ENCODE measurements at places on chromosomes 12 and 14.

DNA sequence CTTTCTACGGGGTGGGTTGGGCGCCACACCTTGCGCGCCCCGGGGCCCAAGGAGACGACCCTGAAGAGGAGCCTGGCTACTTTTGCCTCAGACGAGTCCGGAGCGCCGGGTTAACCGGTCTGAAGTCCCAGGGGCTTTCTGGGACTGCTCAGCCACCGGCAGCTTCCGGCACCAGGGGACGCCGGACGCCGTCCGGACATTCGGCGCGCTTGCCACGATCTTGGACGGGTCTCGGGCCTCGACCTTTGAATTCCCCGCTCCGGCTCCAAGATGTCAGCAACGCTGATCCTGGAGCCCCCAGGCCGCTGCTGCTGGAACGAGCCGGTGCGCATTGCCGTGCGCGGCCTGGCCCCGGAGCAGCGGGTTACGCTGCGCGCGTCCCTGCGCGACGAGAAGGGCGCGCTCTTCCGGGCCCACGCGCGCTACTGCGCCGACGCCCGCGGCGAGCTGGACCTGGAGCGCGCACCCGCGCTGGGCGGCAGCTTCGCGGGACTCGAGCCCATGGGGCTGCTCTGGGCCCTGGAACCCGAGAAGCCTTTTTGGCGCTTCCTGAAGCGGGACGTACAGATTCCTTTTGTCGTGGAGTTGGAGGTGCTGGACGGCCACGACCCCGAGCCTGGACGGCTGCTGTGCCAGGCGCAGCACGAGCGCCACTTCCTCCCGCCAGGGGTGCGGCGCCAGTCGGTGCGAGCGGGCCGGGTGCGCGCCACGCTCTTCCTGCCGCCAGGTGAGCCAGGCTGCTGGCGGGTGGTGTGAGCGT, at the start of gene ACOT4:
ACOT4 (plus strand) TSS at position 184 of the 760 bp plus-strand sequence; CDS start at position 271, 87 bp downstream.
- DNase-seq = no peak

DNA sequence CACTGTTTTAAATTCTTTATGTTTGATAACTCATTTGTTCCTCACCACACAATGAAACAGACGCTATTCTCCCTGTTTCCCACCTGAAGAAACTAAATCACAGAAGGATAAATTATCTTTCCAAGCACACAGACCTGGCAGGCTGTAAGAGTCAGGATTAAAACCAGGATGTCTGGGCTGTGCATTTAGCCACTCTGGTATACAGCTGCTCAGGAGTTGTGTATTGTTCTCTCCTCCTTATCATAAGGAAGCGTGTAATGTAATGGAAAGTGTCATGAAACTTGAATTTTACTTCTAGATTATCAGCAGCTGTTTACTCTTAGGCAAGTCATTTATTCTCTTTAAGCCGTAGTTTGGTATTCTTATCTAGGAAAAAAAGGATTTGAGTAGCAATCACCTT, 154.8 kb upstream of the LRIG3 start:
- DNase-seq = no peak

GRCh38 chr14:20477211-20477876, 8.1 kb downstream of the PNP start:
- peak; percentile 75 for DNase-seq

DNA sequence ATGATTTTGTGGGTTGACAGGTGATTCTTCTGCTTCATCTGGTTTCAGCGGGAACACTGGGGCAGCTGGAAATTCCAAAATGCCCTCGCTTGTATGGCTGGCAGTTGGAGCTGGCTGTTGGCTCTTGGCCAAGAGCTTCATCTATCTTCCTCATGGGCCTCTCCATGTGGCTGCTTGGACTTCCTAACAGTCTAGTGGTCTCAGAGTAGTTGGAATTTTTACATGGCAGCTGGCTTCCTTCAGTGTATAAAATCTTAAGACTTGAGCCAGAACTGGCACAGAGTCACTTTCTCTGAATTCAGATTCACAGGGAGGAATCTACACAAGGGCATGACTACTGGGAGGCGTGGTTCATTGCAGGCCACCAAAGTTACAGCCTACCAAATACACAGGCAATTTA, 204.9 kb upstream of the RMST start:
- no peak for DNase-seq

DNA sequence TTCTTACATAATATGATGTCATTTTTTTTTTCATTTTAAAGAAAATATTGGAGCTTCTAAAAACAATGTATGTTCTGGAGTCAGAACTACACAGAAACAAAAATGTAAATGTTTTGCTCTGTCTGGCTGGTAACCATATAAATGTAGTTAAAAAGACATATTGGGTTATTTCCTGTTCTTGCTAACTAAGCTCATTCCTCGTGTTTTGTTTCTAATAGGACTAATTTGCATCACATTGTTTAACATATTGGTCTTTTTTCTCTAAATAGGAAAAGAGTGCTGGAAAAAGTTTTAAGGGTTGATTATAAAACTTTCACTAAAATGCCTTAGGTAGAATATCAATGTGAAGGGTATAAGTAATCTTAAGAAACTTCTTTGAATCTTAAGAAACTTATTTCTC, 221.3 kb downstream of the SLC6A15 start:
- no peak for DNase-seq

- DNase-seq = no peak
These were observed 868 bp downstream of the SPATA7 start for GRCh38 chr14:88386256-88386794.

DNA sequence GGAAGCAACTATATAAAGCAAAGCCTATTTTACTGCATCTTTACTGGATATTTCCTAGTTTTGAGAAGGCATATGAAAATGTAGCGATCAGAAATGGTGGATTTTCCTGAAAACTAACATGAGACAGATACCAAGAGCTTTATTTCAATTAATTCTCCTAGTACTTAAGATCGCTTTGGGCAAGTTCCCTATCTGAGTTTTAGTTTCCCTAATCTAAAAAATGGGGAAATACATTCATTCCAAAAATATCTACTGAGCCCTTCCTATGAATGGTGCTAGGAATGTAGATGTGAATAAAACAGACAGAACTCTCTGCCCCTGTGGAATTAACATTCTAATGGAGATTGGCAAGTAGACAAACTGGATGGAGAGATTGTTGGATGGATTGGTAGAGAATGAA, 8.4 kb downstream of the CATSPERB start:
- no peak for DNase-seq

GRCh38 chr14:55099756-55100155, 29.3 kb upstream of the LGALS3 start:
- no peak for DNase-seq

DNA sequence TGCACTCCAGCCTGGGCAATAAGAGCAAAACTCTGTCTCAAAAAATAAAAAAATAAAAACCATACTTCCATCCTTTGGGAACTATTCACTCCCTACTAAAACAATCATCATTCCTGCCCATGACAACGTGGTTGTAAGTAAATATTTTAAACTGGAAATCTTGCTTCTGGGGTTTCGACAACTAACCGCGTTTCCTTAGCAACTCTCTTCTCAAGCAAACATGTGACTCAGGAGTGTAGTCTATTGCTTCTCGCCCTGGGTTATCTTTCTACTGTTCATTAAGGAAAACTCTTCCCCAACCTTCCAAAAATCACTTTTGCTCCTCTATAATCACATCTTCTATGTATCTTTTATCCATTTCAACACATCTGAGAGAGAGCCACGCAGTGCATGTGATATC, 21.8 kb downstream of the APPL2 start:
- peak; percentile 42 for DNase-seq

GRCh38 chr14:102696856-102697495, 80.3 kb upstream of the TRAF3 start:
- DNase-seq = no peak

GRCh38 chr12:110269622-110270124, 11.4 kb upstream of the ATP2A2 start:
- DNase-seq = peak; percentile 46

GRCh38 chr14:101408077-101408831, 153.0 kb upstream of the DIO3 start:
- peak; percentile 56 for DNase-seq

DNA sequence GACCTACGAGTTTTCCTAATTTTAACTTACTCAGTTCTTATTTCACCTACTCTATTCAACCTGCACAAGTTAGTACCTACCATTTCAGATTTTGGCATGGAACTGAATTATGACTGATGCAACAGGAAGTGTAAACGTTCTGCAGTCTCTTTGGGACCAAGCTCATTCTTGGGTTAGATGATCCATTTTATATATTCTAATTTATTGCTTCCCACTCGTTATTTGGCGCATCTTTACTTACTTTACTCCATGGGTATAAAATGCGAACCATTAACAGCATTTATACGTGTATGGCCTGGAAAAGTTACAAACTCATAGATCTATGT, 1.0 kb upstream of the EML1 start:
- no peak for DNase-seq

DNA sequence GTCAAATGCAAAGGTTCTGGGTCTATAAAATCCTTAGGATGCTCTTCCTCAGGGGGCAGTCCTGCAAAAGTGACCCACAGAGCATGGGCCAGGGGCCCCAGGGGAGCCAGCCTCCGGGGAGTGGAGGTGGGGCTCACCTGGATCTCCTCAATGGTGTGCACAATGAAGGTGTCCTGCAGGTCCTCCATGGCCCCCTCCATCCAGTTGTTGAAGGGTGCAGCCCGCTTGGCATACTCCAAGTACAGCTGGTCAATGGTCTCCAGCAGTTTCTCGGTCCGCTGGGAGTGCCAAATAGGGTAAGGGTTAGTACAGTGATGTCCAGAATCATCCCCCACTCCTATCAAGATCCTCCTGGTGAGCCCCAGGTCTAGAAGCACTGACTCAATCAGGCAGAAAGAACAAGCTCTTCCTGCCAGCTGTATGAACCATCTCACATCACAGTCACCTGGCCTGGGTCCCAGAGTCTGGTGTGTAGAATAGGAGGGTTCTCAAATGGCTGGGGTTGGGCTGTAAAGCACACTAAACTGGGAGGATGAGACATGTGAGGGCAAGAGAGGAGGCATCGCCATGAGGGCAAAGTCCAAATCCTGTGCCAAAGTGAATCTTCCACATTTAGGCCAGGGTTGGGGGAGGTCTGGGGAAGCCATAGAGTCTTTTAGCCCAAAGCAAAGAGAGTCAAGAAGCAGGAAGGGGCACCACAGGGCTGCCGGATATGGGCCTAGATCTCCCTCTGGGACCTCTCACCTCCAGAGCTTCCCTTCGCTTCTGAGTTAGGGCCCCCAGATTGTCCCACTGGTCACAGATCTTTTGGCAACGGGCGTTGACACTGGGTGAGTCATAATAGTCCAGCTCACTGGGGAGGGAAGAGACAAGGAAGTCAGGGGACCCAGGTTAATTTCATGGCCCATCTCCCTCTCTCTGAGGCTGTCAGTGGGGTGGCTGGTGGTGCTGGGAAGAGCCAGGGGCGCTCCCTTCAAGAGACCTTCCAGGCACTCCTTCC, 91.5 kb upstream of the ZFP36L1 start:
- peak; percentile 91 for DNase-seq

GRCh38 chr12:9758119-9758518, 2.6 kb downstream of the CD69 start:
- DNase-seq = no peak

DNA sequence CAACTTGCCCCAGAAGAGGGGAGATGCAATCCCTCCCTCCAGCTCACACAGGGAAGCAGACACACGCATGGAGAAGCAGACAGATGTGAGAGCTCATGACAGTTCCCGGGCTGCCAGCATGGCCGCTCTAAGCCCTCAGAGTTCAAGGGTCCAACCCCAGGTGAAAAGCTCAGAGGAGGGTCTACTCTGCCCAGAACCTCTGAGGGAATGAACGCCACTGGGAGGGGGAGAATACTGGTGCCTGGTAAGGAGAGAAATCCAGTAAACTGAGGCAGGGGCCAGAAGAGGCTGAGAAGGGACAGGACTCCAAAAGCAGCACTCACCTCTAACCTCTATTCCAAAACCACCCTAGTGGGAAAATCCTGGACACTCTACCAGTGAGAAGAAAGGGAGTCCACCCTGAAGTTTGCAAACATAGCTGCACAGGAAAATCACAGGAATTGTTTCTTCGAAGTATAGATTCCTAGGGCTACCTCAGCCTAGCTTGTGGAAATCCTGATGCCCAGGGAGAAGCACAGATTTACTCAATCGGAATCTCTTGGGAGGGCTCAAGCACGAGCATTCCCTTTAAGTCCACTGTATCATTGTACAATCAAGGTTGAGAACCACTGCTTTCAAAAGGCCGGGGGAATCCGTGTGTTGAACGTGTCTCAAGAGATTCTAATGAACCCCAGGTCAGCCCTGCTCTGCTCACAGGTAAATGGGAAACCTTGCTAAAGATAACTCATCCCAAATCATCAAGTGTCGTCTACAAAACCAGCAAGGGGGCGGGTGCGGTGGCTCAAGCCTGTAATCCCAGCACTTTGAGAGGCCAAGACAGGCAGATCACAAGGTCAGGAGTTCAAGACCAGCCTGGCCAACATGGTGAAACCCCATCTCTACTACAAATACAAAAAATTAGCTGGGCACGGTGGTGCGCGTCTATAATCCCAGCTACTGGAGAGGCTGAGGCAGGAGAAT, 34.3 kb upstream of the PLEKHG6 start:
- no peak for DNase-seq

DNA sequence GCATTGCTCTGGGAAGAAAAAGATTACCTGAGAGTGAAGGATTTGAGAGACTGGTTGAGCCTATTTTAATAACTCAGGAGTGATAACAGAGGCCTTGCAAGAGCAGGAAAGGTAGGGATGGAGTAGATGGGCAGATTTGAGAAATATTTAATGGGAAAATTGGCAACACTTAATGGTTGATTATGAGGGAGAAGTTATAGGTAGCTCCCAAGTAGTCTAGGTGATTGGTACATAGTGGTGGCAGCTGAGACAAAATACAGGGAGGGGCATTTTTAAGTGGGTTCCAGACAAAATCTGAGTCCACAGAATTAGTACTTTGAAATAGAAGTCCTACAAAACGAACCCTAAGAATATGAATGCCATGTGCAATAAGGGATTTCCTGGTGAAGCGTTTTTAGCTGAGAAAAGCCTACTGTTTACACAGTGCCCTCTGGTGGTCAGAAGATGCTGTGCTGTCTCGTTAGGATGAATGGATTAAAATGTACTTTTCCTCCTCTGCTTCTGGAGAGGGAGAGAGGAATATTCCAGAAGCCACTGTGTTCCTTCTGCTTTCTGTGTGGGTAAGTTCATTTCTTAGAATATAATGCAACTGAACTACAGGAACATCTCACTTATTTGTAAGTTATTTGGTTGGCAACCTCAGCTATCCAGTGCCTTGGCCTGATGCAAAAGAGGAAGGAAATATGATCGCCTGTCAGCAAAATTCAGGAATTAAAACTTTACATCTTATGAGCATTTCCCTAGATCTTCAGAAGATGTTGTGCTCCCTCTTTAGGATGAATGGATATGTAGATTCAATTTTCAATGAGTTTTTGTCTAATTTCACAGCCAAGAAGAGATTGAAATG, 6.5 kb downstream of the ZBTB1 start:
- DNase-seq = peak; percentile 60

DNA sequence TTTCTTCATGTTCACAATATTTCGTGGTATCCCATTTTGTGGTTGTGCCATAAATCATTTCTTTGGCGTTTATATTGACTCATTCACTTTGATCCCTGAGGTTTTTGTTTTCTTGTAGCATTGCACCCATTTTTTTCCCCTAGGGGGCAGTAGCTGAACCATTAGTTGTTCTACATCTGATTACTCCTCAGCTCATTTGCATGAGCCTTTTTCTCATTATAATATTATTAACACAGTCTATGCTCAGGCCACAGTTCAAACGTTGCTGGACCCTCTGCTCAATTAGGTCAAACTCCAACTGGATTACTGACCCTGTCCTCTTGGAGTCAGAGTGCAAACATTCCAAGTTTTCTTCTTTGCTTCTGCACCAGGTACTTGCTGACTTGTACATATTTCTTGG, 475.4 kb upstream of the SEL1L start:
- no peak for DNase-seq
